Retinal pigment epithelial cell (primary cell): ENCODE measurements at places on chromosomes 13 and 19.

DNA sequence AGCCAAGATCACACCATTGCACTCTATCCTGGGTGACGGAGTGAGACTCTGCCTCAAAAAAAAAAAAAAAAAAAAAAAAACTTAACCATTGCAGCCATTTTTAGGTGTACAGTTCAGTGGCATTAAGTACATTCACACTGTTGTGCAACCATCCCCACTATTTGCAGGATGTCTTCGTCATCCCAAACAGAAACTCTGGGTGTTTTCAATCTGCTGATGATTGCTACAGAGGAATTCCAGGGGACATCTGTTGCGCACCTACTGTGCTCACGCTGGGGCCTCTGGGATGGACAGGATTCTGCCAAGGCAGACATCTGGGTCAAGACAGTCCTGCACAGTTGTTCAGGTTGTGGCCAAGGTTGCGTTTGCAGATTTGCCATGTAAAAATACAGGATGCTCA is 2.4 kb upstream of the APOC4 start:
- no peak for DNase-seq

DNA sequence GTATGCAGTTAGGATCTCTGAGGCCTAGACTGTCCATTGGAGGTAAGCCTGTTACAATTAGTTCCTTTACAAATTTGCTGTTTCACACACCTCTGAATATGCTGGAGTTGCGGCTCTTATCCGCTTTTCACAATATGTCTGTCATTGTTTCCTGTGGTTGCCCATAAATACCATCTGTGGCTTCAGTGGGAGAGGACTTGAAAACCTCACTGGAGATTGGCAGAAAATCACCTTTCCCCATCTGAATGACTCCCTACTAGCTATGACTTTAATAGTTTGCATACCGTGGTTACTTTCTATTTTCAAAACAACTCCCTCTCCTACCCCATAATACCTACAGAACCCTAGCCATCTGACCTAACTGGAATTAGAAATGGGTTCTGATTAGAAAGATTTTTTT is 454.3 kb downstream of the PCDH17 start:
- DNase-seq, result no peak

- DNase-seq, result no peak
Observed at GRCh38 chr13:22369840-22370239, 699.0 kb downstream of the FGF9 start.

DNA sequence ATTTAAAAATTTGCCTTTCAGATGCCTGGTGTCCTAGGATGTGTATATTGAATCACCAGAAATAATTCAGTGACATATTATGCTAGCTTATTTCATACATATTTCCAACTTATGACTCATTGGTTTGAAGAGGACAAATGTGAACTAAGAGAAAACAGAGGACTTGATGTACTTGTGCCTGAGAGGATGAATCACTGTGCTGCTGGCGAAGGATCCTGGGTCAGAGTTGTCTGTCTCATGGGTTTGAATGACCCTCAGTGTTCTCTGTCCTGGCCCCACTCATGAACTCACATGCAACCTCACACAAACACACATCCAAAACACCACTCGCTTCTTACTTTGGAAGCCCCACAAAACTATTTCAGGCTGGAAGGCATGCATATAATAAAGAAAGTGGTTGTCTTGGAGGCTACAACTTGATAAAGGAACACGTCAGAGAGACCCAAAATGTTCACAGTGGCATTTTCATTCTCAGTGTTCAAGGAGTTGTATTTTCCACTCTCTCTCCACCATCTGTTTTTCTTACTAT is 129.0 kb upstream of the SPRY2 start:
- peak; percentile 55 for DNase-seq

- no peak for DNase-seq
Observed at GRCh38 chr13:21957833-21958232, 287.0 kb downstream of the FGF9 start.

DNA sequence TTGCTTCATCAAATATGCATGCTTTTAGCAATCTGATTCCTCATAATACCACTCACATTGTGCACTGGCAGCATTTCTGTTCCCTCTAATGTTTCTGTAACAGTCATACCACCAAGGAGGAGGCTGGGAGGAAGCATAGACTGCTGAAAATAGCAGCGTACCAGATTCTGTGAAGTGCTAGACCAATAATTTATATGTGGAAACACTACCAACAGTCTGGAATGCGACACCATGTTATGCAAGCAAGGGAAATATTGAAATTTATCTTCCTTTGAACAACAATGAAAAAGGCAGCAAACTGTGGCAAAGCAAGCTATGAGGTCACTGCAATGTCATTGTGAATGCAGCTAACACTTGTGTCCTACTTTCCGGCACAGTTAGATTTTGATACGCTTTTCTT is 1388.0 kb downstream of the EFNB2 start:
- DNase-seq, result no peak

DNA sequence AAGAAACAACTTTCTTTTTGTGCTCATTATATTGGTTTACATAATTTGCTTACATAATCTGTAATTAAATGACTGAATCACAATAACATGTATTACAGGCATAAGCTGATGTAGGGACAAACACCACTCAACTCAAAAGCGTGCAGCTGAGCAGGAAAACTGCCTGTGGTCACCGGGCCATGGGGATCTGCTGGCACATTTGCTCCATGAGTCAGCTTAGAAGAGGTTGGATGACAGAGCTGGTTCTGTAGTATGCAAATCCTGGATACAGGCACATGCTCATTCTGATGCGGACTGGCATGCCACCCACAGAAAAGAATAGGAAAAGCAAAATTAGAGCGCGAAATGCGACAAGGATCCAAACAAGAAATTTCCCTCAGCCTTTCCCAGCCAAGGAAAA is 128.6 kb downstream of the USP12 start:
- DNase-seq, result peak; percentile 87

GRCh38 chr13:94313321-94313910 is 166.1 kb downstream of the DCT start:
- DNase-seq, result no peak

GRCh38 chr13:106981051-106981450 is 413.1 kb upstream of the ARGLU1 start:
- DNase-seq, result no peak

DNA sequence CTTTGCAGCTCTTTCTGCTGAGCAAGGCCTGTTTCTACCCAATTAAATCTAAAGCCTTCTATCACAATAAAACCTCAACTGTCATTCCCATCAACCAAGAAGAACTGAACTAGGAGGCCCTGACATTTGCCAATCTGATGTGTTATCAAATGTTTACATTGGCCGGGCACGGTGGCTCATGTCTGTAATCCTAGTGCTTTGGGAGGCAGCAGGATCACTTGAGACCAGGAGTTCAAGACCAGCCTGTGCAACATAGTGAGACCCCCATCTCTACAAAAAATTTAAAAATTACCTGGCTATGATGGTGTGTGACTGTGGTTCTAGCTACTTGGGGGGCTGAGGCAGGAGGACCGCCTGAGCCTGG is 2.8 kb upstream of the FBXO17 start:
- no peak for DNase-seq

- DNase-seq, result no peak
Observed at GRCh38 chr19:17580470-17581144, 25.2 kb downstream of the COLGALT1 start.

GRCh38 chr19:1833540-1833939 is 14.7 kb downstream of the REXO1 start:
- DNase-seq, result no peak

- peak; percentile 93 for DNase-seq
Observed at GRCh38 chr13:34416971-34417380, 525.1 kb upstream of the NBEA start.

- no peak for DNase-seq
Observed at GRCh38 chr13:44240611-44241145, 132.9 kb upstream of the SERP2 start.

GRCh38 chr19:10424011-10424637 is 3.8 kb downstream of the PDE4A start:
- DNase-seq, result no peak

DNA sequence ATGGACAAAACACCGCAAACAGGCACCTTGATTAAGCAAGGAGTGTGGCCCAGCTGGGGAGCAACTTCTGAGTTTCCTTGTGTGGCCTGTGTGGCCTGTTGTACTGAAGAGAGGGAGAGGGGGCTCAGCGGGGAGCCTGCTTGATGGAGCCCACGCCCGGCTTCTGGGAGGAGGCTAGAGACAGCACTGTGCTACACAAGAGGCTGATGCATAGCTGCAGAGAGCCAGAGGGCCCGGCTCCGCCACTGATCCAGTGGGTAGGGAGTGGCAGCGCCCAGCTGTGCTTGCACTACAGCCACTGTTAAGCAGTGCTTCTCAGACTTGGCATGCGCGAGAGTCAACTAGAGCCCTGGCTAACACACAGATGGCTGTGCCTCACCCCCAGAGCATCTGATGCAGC is 19.0 kb downstream of the LYL1 start:
- DNase-seq, result no peak

- DNase-seq, result no peak
Observed at GRCh38 chr13:108777421-108778420, 148.3 kb downstream of the MYO16 start.

- no peak for DNase-seq
Observed at GRCh38 chr13:38990693-38991092, at the start of gene STOML3. Gene STOML3, minus strand, starts transcription at chr13:38990831. Its CDS starts 110 bp downstream, at chr13:38990721.

GRCh38 chr13:104954210-104954609 is 1581.3 kb downstream of the EFNB2 start:
- no peak for DNase-seq

DNA sequence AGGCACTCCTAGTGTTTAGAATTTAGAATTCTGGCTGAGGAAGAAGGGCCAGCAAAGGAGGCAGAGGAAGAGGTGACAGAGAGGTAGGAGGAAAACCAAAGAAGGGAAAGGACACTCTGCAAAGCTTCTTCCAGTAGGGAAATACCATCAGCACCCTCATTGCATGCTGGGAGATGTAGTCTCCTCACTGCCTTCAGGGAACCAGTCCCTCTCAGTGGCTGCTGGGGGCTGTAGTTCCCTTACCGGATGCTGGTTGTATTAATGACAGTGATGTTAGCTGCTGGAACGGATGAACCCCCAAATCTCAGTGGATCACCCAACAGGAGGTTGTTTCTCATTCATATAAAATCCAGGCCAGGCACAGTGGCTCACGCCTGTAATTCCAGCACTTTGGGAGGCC is 10.1 kb downstream of the GRIN2D start:
- DNase-seq, result no peak

DNA sequence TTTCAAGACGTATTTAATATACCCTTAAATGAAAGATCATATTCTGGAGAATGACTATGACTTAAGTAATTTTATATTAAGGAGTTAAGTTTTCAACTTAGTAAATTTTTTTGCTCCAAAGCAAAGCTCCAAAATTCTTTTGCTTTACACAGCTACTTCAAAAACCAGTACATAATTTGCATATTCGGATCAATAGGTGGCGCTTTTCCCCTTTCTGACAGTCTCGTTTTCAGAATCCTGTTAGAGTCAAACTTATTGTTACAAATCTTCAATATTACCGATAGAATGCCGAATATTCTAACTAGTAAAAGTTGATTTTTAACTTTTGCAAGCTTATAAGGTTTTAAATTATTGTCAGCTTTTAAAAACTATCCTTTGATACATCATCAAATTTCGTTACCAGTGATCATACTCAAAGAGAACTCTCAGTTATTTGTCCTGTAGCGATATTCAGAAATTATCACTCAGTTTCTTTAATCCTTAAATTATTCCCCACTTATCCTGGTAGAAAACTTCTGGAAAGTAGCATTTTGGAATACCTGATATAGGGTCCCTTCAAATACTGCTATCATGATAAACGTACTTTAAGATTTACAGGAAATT is 852.7 kb upstream of the KLHL1 start:
- DNase-seq, result no peak

- no peak for DNase-seq
Observed at GRCh38 chr19:43406297-43406696, 8.4 kb upstream of the TEX101 start.

GRCh38 chr19:33000510-33000909 is 28.5 kb downstream of the FAAP24 start:
- no peak for DNase-seq
